ENCODE measurements at places on chromosomes 6 and 20.

- no peak for DNase-seq
These were observed 109.2 kb upstream of the ASF1A start for GRCh38 chr6:118784641-118785164.

- peak; percentile 87 for DNase-seq
These were observed 8.9 kb downstream of the ABRACL start for GRCh38 chr6:139037490-139037889.

DNA sequence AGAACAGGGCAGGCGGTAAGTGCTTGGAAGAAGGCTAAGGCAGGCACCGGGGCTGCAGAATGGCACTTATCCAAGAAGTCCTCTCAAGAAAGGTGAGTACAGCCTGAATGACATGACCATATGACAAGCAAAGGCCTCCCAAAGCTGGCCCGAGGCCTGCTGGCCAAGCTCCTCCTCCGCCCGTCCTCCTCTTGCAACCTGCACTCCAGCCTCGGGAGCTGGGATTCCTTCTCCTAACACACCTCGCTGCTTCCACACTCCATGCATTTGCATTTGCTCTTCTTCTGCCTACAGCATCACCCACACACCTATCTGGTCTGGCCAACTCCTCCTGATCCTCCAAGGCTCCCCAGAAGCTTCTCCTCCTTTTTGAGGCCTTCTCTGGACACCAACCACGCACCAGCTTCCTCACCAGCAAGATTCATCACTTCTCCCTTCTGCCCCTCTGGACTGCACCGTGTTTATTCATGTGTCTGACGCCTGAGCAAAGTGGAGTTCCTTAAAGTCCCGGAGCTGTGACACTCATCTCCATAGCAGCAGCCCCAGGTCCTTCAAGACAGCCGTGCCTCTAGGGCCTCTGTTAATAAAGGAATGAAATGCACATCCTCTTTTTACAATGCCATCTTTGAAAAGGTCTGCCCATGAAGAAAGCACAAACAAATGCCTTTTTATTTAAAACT is 32.3 kb downstream of the CNKSR3 start:
- DNase-seq, result no peak

DNA sequence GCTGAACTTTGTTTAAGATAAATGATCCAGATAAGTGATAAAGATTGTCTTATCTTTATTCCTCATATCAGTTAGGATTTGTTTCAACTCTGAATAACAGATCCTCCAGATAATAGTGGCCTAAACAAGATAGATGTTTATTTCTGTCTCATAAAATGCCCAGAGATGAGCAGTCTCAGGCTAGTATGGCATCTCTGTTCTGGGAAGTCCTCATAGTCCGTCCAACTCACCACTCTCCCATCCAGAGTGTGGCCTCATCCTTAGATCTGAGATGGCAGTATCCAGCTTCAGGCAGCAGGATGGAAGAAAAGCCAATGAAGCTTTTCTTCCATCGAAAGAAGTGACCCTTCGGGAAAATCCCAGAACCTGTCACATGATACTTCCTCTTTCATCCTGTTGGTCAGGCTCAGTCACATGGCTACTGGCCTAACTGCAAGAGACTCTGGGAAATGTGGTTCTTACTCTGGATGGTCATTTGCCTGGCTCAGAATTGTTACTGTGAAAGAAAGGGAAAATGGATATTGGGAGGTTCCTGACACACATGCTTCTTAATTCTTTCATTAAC is 29.4 kb upstream of the TAGAP start:
- no peak for DNase-seq

- DNase-seq, result no peak
These were observed 101.6 kb upstream of the FRMD1 start for GRCh38 chr6:168180548-168181011.

GRCh38 chr20:52049001-52049731 is 142.4 kb downstream of the ZFP64 start:
- peak; percentile 82 for DNase-seq

DNA sequence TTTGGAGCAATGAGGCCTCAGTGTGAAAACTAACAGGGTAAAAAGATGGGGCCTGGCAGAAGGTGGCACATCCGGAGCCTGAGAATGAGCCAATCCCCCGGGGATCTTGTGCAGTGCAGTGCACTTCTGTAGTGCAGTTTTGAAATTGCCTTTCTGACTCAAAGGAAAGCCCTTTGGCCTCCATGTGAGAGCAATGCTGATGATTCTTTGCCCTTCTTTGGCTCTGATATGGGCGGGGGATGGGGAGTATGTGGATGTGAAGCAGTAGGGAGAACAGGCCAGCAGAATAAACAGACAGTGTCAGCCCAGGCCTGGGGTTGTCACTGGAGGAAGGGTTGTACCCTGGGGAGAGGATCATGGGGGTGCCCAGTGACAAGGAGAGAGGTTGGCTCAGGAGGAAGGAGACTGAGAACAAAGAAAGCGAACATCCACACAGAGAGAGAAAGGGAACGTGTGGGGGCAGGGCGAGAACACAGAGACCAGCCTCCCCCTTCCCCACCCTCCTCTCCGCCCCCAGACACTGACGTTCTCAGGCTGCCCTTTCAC is 351.2 kb downstream of the CDC5L start:
- peak; percentile 91 for DNase-seq

GRCh38 chr20:34268851-34269636 is 27.8 kb downstream of the ASIP start:
- DNase-seq, result peak; percentile 87

DNA sequence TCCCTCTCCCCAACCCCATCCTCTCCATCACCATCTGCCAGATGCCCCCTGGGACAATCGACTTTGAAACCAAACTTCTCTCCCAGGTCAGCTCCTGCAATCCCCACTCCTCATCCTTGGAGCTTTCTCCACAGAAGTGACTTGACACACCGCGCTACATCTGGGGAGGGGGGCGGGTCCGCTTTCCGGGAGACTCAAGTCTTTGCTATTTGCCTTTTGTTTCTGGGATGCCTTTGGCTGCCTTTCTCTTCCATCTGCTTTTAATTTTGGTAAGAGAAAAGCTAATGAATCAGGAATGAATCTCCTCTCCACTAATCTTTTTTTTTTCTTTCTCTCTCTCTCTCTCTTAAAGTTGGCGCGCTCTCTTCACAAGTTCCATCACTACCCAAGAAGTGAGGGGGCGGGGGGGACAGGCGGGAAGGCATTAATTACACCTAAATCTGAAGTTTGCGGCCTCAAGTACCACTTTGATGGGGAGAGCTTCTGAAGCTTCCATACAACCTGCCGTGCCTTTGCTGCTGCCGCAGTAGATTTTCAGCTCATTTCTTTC is 664 bp upstream of the TPBG start:
- DNase-seq, result peak; percentile 77

DNA sequence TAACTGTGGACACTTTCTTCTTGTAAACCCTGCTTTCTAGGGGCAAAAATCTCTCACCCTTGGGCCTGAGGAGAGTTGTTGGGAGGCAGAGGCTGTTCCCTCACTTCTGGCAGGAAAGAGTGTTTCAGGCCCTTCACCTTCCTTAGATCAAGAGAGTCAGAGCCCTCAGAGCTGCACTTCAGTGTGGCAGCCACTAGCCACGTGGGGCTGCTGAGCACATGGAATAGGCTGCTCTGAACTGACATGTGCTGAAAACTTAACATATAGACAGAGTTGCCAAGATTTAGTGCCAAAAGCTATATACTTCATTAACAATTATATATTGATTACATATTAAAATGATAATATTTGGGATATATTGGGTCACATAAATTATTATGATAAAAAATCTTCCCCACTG is 4.4 kb upstream of the LMBRD1 start:
- no peak for DNase-seq

- DNase-seq, result peak; percentile 91
These were observed 1.4 kb upstream of the MARCKS start for GRCh38 chr6:113855500-113856374.

- no peak for DNase-seq
These were observed 159.1 kb downstream of the THBS2 start for GRCh38 chr6:169094552-169094950.

- peak; percentile 91 for DNase-seq
These were observed 1.8 kb downstream of the NFKBIE start for GRCh38 chr6:44263354-44264100.

DNA sequence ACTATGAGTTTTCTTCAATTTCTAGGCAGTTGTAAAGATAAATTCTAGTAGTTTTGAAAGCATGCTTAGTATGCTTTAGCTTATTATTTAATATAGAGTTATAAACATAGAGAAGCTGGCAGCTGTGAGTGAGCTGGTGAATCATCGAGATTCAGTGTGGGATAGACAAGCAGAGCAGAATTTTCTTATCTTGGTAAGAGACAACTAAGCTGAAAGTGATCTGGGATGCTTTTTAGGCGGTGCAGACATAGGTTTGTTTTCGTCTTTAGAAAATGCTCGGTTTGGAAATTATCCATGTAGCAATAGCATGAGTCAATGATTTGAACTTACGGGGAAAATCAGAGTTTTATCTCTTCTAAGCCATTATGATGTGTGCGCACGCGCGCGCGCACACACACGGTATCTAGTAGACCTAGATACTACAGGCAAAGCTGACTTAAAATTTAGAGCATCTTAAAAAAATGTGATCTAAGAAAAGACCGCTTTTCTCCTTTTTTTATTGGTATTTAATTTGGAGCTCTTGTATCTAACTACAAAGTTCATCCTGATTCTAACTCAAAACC is 128.3 kb upstream of the MAP3K7 start:
- no peak for DNase-seq

DNA sequence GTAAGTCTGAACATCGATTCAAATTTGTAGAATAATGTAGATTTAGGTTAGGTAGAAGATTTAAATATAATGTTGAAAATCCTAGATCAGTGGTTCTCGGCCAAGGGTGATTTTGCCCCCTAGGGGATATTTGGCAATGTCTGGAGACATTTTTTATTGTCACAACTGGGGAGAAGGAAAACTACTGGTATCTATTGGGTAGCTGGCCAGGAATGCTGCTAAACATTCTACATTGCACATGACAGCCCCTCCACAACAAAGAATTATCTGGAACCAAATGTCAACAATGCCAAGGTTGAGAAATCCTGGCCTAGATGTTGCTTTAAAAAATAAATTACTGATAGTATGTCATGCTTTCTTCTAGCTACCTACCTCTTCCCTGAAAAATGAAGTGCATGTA is 76.1 kb downstream of the HIVEP2 start:
- DNase-seq, result no peak

DNA sequence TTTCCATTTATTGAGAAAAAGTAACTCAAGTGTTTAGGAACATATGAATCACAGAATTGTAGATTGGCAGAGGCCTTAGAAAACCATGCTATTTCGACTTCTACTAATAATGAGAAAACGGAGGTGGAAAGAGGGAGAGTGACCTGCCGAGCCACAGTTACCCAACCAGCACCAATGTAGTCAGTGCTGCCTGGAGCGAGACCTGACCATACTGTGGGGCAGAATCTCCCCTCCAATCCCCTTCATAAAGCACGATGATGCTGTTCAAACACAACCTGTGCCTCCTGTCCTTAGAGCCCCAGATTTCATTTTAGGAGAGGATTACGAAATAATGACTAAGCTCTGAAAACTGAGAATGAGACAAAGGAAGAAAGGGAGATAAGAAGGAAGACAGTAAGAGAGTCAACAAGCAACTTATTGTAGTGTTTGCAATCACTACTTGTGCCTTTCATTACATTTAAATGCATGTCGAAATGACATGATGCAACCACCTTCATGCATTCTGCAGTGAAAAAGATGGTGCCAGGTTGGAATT is 70.6 kb downstream of the ATXN1 start:
- peak; percentile 10 for DNase-seq

- DNase-seq, result no peak
These were observed 3.7 kb downstream of the NAA20 start for GRCh38 chr20:20020908-20021307.

- DNase-seq, result no peak
These were observed 107.2 kb upstream of the SIRPA start for GRCh38 chr20:1788044-1788443.

DNA sequence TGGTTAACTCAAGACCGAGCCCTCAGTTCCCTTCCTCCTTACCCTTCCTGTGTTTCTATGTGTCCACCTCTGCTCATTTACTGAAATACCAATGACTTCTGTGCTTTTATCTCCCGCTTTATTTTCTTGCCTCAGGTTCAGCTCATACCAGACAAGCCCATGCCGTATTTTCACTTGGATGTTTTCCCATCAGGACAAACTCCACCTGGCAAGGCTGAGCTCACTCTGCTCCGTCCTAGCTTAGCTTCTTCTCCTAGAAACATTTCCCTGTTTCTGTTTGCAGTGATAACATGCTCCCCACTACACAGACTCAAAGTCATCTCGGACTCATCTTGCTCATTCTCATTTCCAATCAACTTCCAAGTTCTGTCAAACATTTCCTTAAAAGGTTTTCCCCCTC is 56.9 kb upstream of the TFB1M start:
- DNase-seq, result no peak

GRCh38 chr6:121223212-121223611 is 111.1 kb downstream of the TBC1D32 start:
- DNase-seq, result no peak

DNA sequence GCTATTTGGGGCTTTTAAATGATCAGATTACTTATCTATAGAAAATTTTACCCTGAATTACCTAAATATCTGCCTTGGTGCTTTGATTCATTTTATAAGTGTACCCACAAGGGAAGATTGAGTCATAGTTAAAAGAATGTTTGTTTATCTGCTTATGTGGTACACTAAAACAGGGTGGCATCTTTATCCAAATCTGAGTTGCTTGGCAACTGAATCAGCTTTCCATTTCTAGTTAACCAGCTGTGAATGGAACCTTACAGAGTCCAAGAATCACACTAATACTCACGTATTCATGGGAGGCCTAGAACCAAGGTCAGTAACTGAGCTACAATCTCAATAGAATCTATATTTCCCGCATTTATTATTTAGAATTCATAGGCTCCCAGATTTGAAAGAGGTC is 44.0 kb upstream of the CAP2 start:
- peak; percentile 52 for DNase-seq

DNA sequence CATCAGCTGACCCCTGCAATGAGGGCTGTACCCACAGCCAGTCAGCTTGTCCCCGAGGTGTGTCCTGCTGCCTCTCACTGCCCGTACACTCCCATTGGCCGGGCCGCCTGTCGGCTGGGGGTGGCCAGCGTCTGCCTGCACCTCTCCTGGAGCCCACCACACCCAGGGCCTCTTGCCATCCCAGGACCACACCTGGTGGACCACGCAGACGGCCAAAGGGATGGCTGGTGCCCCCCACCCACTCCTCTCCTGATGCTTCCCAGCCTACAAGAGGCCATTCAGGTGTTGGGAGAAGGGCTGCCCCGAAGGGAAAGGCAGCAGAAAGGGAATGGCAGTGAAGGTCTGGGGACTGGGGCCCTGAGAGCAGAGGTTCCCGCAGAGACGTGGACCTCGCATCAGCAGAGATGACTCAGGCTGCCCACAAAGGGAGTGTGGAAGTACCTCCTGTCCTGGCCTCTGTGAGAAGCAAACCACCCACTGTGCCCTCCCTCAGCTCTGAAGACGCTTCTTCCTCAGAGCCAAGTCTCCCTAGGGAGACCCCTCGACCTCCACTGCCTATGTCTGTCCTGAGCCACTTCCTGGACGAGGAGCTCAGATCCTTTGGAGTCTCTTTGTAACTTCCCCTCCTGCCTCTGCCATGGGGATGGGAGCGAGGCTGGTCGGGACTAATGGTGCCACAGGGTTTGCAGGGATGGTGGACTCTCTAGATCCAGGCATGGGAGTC is 60.9 kb downstream of the PYGB start:
- peak; percentile 93 for DNase-seq
